ENCODE measurements at places on chromosomes 7 and 10.

- H3K36me3 ChIP-seq: no peaks in the 10 kb centered on the region
- H3K27me3 ChIP-seq: no peaks in the 10 kb centered on the region
- no peak overlapping the region for H3K27ac ChIP-seq
- no peak overlapping the region for H3K4me3 ChIP-seq
- DNase-seq: peak; percentile 7
- peaks cover 6% of the 10 kb centered on the region for H3K4me1 ChIP-seq
Observed at GRCh38 chr10:61779950-61780659, 117.4 kb downstream of the CABCOCO1 start.

DNA sequence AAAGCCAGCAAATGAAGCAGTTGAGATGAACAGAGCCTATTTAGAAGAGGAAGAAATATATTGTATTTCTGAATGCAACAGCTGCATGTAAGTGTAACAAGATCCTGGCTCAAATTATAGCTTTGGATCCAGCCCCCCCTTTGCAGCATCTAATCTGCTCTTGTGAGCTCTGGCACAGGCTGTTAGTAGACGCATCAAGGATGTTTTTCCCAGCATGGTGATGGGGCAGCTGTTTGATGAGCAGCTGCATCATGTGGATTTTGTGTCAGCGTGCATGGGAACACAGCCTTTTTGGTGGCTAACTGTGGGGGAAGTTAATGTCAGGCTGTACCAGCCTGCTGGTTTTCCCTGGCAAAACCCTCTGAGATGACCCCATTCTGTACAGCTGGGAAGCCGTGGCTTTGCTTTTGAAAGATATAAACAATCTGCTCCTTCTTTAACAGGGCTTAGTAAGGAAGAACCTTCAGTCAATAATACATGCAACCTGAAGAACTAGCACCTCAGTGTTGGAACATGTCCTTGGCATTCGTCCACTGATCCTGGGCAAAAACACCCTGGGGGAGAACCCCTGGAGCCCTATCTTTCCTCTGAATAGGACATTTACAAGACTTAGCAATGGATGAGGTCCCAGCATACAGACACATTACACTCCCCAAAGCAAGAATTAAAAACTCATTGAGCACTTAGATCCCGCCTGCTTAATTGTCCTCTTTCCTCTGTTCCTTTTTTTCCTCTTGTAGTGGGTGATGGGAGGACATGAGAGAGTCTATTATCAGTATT, 70.6 kb downstream of the NPS start:
- H3K27me3 ChIP-seq: peaks cover 3% of the 10 kb centered on the region
- no peak for DNase-seq
- no peak overlapping the region for H3K27ac ChIP-seq
- H3K36me3 ChIP-seq: no peaks in the 10 kb centered on the region
- no peak overlapping the region for H3K4me3 ChIP-seq
- no peaks in the 10 kb centered on the region for H3K4me1 ChIP-seq

DNA sequence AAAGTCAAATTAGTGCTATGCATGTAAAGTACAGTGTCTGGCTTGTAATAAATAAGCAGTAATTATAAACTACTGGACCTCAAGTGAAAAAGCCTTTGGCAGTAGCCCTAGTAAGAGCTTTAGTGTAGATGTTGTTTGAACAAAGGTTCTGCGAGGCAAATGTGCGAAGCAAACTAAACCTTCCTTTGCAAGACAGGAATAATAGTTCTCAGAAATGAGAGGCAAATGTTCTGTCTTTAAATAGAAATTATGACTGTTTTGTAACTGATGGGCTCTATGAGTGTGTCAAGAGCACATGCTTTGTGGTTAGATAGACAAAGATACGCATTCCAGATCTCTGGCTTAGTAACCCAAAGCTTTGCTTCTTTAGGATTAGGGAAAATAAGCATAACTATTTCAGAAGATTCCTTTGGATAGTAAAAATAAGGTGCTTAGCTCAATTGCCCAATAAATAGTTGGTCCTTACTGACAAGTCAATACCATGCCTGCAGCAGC, 169.2 kb upstream of the CDC14C start:
- no peaks in the 10 kb centered on the region for H3K36me3 ChIP-seq
- no peaks in the 10 kb centered on the region for H3K4me1 ChIP-seq
- DNase-seq: no peak

DNA sequence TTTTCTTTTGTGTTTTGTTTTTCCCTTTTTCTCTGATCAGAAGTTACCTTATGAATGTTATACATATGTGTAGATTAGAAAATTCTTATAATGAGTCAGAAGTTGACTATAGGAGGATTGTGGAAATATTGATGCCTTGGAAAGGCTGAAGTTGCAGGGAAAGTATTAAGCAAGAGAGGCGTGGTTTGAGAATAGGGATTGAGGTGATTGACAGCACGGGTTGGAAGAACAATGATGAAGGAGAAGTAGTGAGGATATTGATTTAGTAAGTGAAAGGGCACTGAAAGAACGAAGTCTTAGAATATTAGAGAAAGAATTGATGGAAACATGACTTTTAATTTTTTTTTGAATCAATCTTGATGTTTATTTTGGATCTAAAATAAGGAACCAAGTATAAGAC, 176.0 kb downstream of the EXOC4 start:
- H3K4me3 ChIP-seq: no peak overlapping the region
- H3K36me3 ChIP-seq: peaks cover 13% of the 10 kb centered on the region
- H3K27me3 ChIP-seq: no peaks in the 10 kb centered on the region
- DNase-seq: no peak

- H3K36me3 ChIP-seq: no peaks in the 10 kb centered on the region
- no peaks in the 10 kb centered on the region for H3K4me1 ChIP-seq
- H3K4me3 ChIP-seq: no peak overlapping the region
- DNase-seq: no peak
- no peak overlapping the region for H3K27ac ChIP-seq
Observed at GRCh38 chr10:13016426-13016825, 14.9 kb upstream of the CCDC3 start.
